ENCODE measurements at places on chromosomes 16 and 17.

GRCh38 chr17:78697554-78698343 lies 84.3 kb downstream of the CYTH1 start:
- no peak for DNase-seq

- DNase-seq, result no peak
Observed at GRCh38 chr16:87117936-87118335, 199.3 kb downstream of the C16orf95 start.

DNA sequence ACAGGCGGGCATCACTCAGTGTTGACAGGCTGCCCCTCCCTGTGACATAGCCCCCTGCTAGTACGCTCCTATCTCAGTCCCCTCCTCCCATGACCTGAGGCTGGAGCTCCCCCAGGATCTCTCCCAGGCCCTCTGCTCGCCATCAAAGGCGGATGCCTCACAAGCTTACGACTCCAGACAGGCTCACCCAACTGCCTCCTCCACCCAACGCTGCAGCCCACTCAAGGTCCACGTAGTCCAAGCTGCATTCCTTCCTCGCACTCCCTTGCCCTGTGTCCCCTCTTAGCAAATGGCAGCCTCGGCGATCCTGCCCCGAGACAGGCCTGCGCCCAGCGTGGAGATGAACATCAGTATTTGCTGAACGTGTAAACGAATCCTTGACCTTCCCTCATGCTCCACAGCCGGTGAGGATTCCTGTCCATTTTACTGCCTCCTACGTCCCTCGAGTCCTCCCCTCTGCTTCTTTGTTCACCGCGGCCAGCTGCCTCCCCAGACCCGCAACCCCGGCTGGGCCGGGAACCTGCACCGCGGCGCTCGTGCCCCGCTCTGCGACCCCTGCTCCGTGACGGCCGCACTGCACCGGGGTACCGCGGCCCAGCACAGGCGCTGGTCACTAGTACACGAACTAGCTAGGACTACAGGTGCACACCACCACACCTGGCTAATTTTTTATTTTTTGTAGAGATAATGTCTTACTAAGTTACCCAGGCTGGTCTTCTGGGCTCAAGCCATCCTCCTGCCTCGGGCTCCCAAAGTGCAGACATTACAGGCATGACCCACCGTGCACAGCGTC lies 838 bp upstream of the TMEM97 start:
- DNase-seq, result no peak

DNA sequence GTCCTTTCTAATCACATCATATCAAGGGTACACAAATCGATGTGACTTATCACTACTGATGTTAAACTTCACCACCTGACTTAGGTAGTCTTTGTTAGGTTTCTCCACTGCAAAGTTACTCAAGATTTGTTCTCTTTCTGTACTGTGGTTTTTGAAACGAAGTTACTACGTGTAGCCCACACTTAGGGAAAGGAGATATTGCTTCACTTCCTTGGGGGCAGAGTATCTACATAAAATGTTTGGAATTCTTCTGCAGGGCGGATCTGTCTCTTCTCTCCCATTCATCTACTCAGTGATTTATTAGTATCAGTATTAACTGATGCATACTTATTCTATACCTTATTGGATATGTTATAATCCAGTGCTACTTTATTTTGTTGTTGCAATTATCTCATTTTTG lies 403.6 kb upstream of the MON1B start:
- DNase-seq, result no peak

GRCh38 chr16:74735162-74735452 lies 34.4 kb upstream of the MLKL start:
- no peak for DNase-seq

DNA sequence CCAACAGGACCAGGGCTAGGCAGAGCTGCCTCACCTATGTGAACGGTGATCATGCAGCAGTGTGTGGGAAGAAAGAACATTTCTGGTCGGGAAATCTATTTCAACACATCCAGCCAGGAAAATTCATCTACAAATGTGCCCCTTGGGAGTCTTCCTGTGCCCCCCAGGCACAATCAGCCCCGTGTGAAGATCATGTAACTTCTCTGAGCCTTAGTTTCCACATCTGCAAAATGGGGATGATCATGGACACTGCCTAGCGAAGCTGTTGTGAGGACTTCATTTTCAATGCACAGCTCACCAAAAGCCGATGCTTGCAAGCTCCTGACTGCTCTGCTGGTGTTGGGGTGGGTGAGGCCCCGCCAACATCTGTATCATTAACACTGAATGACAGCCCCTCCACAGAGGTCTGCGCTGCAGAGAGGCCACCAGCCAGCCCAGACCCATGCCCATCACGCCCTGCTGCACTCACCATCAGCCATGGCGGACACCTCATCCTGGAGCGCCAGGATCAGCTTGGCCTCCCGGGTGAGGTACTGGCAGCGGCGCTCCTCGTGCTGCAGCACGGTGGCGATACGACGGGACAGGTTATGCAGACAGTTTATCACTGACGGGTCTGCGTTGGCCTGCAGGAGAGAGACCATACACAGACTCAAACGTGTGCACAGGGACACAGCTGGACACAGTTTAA lies 26.2 kb downstream of the NPRL3 start:
- no peak for DNase-seq
